ENCODE measurements at places on chromosomes 6 and 20.

- H3K4me1 ChIP-seq: no peaks in the 10 kb centered on the region
- H3K36me3 ChIP-seq: no peaks in the 10 kb centered on the region
- H3K27ac ChIP-seq: no peak overlapping the region
- H3K27me3 ChIP-seq: no peaks in the 10 kb centered on the region
- no peak overlapping the region for H3K4me3 ChIP-seq
These were observed 54.3 kb upstream of the SLC2A12 start for GRCh38 chr6:134106702-134107101.

- H3K36me3 ChIP-seq: no peaks in the 10 kb centered on the region
- H3K4me1 ChIP-seq: peaks cover 84% of the 10 kb centered on the region
- H3K27me3 ChIP-seq: no peaks in the 10 kb centered on the region
These were observed 43.1 kb upstream of the ZNF831 start for GRCh38 chr20:59120491-59120890.

DNA sequence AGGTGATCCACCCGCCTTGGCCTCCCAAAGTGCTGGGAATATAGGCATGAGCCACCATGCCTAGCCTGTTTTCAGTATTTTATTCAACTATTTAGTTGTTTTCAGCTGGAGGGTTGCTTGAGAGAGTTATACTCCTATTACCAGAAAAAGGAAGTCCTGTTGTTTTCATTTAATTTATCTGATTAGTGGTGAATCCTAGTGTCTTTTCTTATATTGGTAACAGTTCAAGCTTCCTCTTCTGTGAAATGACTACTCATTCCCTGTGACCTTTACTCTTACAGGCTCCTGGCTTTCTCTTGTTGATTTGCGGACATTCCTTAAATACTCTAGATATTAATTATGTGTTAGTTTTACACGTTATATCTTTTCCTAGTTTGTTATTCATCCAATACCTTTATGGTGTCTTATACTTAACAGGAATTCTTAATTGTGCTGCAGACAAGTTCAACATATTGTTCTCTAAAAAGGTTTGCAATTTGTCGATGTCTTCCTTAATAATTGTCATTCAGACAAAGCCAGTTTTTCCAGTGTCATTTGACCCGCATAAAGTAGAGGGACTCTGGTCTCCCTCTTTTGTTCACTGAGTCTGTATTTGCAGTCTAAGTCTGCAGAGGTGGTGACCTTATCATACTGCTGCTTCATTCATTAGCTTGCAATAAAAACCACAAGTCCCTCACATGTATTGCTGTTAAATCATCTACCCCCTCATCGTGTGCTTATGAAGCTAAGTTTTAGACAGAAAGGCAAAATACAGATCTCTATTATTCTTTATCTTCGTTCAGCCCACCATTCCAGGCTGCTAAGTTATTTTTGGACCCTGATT is 51.4 kb downstream of the ZBTB9 start:
- no peak overlapping the region for H3K4me3 ChIP-seq
- H3K36me3 ChIP-seq: no peaks in the 10 kb centered on the region
- H3K27me3 ChIP-seq: no peaks in the 10 kb centered on the region
- DNase-seq: no peak
- H3K27ac ChIP-seq: no peak overlapping the region

DNA sequence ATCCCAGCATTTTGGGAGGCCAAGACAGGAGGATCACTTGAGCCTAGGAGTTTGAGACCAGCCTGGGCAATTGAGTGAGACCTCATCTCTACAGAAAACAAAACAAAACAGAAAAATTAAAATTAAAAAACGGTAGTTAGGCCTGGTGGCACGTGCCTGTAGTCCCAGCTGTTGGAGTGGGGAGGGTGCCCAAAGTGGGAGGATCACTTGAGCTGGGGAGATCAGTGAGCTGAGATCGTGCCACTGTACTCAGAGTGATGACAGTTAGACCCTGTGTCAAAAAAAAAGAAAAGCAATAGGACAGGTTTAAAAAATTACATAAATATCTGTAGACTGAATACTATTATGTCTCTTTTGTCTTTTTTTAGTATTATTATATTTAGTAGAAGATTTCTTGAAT is 64.3 kb downstream of the ITCH start:
- peaks cover 44% of the 10 kb centered on the region for H3K36me3 ChIP-seq
- H3K27me3 ChIP-seq: no peaks in the 10 kb centered on the region
- DNase-seq: no peak
- no peak overlapping the region for H3K4me3 ChIP-seq
- no peak overlapping the region for H3K27ac ChIP-seq

DNA sequence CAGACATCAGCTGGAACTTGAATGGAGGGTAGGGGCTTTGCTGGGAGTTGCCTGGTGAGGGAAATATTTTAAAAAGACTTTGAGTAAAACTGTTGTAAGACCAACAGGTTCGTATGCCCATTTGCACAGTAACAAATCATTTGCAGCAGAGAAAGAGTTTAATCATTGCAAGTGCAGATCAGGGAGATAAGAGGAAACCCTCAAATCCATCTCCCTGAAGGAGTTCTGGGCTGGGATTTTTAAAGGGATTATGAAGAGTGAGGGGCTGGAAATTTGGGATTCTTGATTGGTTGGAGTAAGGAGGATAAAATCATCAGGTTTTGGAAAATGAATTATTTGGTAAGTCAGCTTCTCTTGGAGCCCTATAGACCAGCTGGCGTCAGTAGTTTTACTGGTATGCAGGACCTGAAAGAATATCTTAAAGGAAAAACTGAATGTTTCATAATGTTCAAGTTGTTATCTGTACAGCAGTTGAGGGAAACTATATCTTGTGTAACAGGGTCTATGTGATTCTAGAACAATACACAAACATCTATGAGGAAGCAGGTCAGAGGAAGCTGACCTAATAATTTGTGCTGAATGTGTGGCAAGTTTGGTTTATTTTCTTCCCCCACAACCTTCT is 295.5 kb downstream of the PLCB1 start:
- H3K4me3 ChIP-seq: no peak overlapping the region
- no peak overlapping the region for H3K27ac ChIP-seq
- peaks cover 6% of the 10 kb centered on the region for H3K4me1 ChIP-seq
- no peaks in the 10 kb centered on the region for H3K36me3 ChIP-seq

DNA sequence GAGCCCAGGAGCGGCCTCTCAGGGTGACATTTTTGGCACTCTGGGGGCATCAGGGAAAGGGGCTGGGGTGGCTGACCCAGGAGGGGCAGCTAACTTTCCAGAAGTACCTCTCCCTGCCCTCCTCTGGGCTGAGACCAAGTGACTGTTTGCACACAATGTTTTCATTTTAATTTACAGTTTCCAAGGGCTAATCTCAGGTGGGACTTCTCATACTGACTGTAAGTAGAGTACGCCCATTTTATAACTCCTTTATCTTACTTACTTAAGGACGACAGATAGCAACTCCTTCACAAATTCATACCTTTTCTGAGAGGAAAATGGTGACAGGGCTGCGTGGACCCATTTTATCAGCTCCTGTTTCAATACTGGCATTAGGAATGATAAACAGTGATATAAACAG is 172.9 kb upstream of the EXOC2 start:
- H3K27ac ChIP-seq: no peak overlapping the region
- no peak overlapping the region for H3K4me3 ChIP-seq
- DNase-seq: no peak
- H3K36me3 ChIP-seq: no peaks in the 10 kb centered on the region
- H3K27me3 ChIP-seq: peaks cover 3% of the 10 kb centered on the region

DNA sequence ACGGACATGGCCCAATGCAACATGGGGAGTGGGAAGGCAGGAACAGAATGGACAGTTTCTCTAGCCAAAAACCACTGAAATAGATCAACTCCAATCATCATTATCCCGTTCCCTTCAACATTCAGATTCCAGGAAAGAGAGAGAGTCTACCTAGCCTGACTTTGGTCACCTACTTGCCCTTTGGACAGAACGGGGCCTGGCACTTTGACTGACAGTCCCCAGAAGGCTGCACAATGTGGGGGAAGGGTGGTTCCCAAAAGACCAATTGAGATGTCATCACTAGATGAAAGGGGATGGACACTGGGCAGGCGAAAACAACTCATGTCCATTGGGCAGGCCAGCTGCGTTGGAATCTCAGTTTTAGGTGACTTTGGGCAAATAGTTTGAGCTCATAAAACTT is 15.0 kb upstream of the KIF16B start:
- no peak overlapping the region for H3K4me3 ChIP-seq
- no peaks in the 10 kb centered on the region for H3K4me1 ChIP-seq

DNA sequence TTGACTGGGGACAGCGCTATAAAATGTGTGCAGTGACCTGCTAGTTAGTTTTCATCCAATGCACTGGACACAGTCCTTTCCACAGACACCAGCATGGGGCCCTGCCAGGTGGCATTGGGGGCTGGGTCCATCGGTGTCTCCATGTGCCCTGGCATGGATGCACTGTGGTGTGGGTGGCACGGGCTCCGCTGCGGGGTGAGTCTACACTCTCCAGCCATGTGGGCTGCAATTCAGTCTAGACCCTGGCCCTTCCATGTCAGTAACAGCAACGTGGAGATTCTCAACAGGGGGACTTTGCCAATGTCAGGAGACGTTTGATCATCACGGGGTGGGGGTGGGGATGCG is 100.0 kb downstream of the RAMACL start:
- peaks cover 18% of the 10 kb centered on the region for H3K4me1 ChIP-seq
- H3K36me3 ChIP-seq: no peaks in the 10 kb centered on the region
- no peak overlapping the region for H3K4me3 ChIP-seq
- H3K27me3 ChIP-seq: no peaks in the 10 kb centered on the region
- no peak overlapping the region for H3K27ac ChIP-seq

- H3K27ac ChIP-seq: no peak overlapping the region
- no peaks in the 10 kb centered on the region for H3K4me1 ChIP-seq
- H3K36me3 ChIP-seq: no peaks in the 10 kb centered on the region
- no peak overlapping the region for H3K4me3 ChIP-seq
These were observed 30.3 kb upstream of the AFDN start for GRCh38 chr6:167796192-167796981.

- H3K27me3 ChIP-seq: no peaks in the 10 kb centered on the region
- H3K4me1 ChIP-seq: no peaks in the 10 kb centered on the region
- DNase-seq: no peak
- no peak overlapping the region for H3K4me3 ChIP-seq
These were observed 65.3 kb downstream of the GRIK2 start for GRCh38 chr6:101458826-101459225.

DNA sequence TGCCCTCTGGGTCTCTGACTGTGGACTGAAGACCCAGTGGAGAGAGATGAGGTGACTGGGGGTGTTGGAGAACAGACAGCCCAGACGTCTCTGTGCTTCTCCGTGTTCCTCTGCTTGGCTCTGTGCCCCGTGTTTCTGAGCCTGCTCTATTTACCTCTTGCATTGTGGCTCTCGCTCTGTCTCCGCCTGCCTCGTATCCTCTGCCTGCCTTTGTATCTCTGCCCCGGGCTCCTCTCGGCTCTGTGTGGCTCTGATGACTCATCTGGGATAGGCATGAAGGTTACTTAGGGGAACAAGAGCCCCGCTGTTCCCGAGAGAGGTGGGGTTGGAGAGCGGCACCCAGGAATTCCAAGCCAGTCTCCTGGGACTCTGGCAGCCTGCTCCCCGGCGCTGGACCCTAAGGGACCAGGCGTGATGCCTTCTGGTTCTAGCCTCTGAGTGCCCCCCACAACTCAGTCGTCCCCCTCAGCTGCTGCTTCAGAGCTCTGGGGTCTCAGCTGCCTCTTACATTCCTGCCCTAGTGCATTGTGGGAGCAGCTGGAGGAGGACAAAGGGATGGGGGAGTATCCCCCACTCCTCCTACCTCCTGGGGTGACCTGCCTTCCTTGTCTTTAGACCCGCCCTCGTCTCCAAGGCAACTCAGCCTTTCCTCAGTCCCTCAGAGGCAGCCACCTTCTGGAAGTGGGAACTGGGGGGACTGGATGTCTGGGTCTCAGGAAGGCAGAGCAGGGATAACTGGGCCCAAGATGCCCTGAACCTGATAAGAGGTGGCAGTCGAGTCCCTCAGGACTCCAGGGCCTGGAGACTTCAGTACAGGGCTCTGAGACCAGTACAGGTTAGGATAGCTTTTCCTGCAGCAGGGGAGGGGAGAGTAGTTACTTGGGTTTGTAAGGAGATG is 1.9 kb downstream of the DDR1 start:
- peak overlapping the region; percentile 70 for H3K27ac ChIP-seq
- H3K4me1 ChIP-seq: peaks cover 35% of the 10 kb centered on the region
- no peaks in the 10 kb centered on the region for H3K36me3 ChIP-seq
- no peak for DNase-seq
- peak overlapping the region; percentile 68 for H3K4me3 ChIP-seq

- no peak overlapping the region for H3K27ac ChIP-seq
- no peaks in the 10 kb centered on the region for H3K4me1 ChIP-seq
- H3K27me3 ChIP-seq: no peaks in the 10 kb centered on the region
- H3K36me3 ChIP-seq: no peaks in the 10 kb centered on the region
- no peak overlapping the region for H3K4me3 ChIP-seq
These were observed 20.1 kb upstream of the TCP11 start for GRCh38 chr6:35161266-35161665.

- peaks cover 31% of the 10 kb centered on the region for H3K4me1 ChIP-seq
- no peak overlapping the region for H3K4me3 ChIP-seq
- no peaks in the 10 kb centered on the region for H3K27me3 ChIP-seq
- H3K36me3 ChIP-seq: no peaks in the 10 kb centered on the region
These were observed 1.9 kb downstream of the B3GALT4 start for GRCh38 chr6:33278810-33279209.

GRCh38 chr6:26576929-26577719 is 19.6 kb upstream of the ABT1 start:
- H3K27ac ChIP-seq: no peak overlapping the region
- DNase-seq: peak; percentile 57
- H3K4me1 ChIP-seq: no peaks in the 10 kb centered on the region
- no peaks in the 10 kb centered on the region for H3K36me3 ChIP-seq
- peak overlapping the region; percentile 47 for H3K4me3 ChIP-seq

DNA sequence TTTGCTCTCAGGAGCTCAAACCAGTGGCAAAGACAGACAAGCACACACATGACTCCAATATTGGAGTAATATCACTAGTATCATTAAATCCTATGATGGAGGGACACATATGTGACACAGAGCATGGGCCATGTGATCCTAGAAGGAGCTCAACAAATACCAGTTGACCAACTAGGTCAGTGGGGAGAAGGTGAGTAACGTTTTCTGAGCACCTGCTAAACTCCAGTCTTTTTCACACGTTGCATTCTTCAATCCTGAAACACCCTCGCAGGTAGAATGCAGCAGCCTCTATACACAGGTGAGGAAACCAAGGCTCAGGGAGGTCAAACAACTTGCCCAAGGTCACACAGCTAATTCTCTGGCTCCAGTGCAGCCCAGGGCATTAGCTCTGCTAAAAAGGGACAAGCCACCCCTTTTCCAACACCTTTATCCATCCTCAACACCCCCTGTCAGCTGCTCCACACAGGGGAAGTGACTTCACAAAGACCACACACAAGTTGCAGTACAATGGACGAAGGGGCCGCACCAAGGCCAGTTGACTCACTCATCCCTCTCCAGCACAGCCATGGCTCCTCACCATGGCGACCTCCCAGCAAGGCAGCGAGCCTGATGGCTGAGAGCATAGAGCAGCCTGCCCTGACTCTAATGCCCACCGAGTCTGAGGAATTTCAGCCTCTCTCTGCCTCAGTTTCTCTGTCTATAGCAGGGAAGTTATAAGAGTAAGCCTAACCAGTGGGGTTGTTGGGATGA is 4.4 kb downstream of the CAPN11 start:
- no peaks in the 10 kb centered on the region for H3K4me1 ChIP-seq
- no peak overlapping the region for H3K4me3 ChIP-seq
- no peak overlapping the region for H3K27ac ChIP-seq

- no peaks in the 10 kb centered on the region for H3K36me3 ChIP-seq
- peaks cover 4% of the 10 kb centered on the region for H3K4me1 ChIP-seq
- no peaks in the 10 kb centered on the region for H3K27me3 ChIP-seq
- no peak overlapping the region for H3K27ac ChIP-seq
- no peak overlapping the region for H3K4me3 ChIP-seq
These were observed 341.7 kb downstream of the CD83 start for GRCh38 chr6:14459315-14459714.

GRCh38 chr6:26031151-26031594 is 56.1 kb upstream of the HFE start:
- H3K4me1 ChIP-seq: peaks cover 31% of the 10 kb centered on the region
- H3K27ac ChIP-seq: peak overlapping the region; percentile 69
- H3K27me3 ChIP-seq: no peaks in the 10 kb centered on the region
- no peak for DNase-seq
- peak overlapping the region; percentile 70 for H3K4me3 ChIP-seq
